K562 (cell line): ENCODE measurements at places on chromosomes 12 and 14.
A peak's percentile ranks its signal among the peaks of the same experiment; 100 is the strongest.

- no peaks in the 10 kb centered on the region for H3K27me3 ChIP-seq
- H3K4me3 ChIP-seq, result no peak overlapping the region
- peak; percentile 57 for DNase-seq
- peaks cover 12% of the 10 kb centered on the region; the same call in 2 of the 3 replicates for H3K4me1 ChIP-seq
- no peak overlapping the region for H3K27ac ChIP-seq
Measured at GRCh38 chr14:99415496-99416281, 65.0 kb downstream of the SETD3 start.

- no peaks in the 10 kb centered on the region for H3K27me3 ChIP-seq
- no peaks in the 10 kb centered on the region for H3K4me1 ChIP-seq
- H3K27ac ChIP-seq, result no peak overlapping the region
Measured at GRCh38 chr12:77032406-77032805, 33.0 kb downstream of the E2F7 start.

- no peaks in the 10 kb centered on the region; the same call in 1 of the 2 replicates for H3K4me1 ChIP-seq
- DNase-seq, result no peak
- H3K4me3 ChIP-seq, result no peak overlapping the region
- no peaks in the 10 kb centered on the region for H3K27me3 ChIP-seq
- no peaks in the 10 kb centered on the region for H3K36me3 ChIP-seq
Measured at GRCh38 chr12:57939291-57939690, 2.1 kb upstream of the ATP23 start.

DNA sequence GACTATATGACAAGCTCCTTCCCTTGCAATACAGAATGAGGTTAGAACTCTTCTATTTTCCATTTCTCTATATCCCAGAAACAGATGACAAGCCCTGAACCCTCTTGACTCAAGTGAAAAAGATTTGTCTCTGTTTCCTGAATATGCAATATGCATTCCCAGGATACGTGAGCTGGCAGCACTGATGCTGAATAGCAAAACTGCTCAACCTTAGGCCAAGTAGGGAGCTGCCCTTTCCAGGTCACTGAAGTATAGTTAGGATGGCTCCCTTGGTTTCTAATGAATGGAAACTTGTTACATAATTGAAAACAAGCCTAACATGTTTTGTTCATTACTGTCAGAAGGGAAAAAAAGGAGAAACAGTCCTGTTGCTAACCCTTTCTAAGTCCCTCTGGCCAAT, 47.9 kb upstream of the PLEKHG7 start:
- no peak overlapping the region for H3K27ac ChIP-seq
- no peak for DNase-seq
- no peaks in the 10 kb centered on the region for H3K4me1 ChIP-seq
- no peak overlapping the region for H3K4me3 ChIP-seq
- no peaks in the 10 kb centered on the region for H3K36me3 ChIP-seq
- peaks cover 9% of the 10 kb centered on the region for H3K27me3 ChIP-seq

DNA sequence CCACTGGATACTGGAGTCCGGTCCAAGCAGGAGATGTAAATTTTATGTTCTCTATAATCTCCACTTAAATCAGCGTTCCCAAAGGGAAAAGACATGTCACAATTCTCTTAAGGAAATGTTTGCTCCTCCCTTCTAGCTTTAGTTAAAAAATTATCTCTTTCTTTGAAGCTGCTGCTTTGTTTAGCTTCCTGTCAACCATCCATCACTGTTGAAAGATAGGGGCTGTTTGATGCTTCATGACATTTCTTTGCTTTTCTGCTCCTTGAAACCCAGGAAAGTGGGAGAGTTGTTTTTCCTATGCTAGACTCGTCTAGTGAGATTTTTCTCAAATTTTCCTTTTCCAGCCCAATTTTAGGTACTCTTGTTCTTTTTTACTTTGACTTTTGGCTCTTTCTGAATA, 31.9 kb downstream of the MBIP start:
- no peaks in the 10 kb centered on the region for H3K27me3 ChIP-seq
- no peak overlapping the region for H3K4me3 ChIP-seq
- no peaks in the 10 kb centered on the region for H3K36me3 ChIP-seq
- DNase-seq, result no peak
- no peaks in the 10 kb centered on the region for H3K4me1 ChIP-seq

DNA sequence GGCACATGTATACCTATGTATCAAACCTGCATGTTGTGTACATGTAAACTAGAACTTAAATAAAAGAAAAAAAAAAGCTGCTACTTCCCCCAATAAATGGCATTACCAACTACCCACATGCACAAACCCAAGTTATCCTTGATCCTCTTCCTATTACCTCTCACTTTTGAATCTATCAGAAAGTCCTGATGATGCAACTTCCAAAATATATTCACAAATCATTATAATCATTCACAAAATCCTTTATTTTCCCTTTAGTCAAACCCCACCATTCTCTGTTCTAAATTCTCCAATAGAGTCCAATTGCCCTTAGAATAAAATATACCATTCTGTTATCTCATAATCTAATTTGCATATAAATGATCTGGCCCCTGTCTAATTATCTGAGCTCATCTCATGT, 92.0 kb downstream of the PLEKHG7 start:
- no peaks in the 10 kb centered on the region for H3K4me1 ChIP-seq
- no peak overlapping the region for H3K27ac ChIP-seq
- H3K36me3 ChIP-seq, result peaks cover 21% of the 10 kb centered on the region; the same call in 2 of the 3 replicates
- H3K27me3 ChIP-seq, result no peaks in the 10 kb centered on the region
- no peak for DNase-seq

- no peak overlapping the region for H3K4me3 ChIP-seq
- no peak overlapping the region for H3K27ac ChIP-seq
- H3K4me1 ChIP-seq, result no peaks in the 10 kb centered on the region
- no peaks in the 10 kb centered on the region for H3K36me3 ChIP-seq
- H3K27me3 ChIP-seq, result no peaks in the 10 kb centered on the region; the same call in 1 of the 3 replicates
Measured at GRCh38 chr12:131087302-131087818, 133.7 kb downstream of the ADGRD1 start.

GRCh38 chr12:7369274-7369729, 65.4 kb downstream of the ACSM4 start:
- peaks cover 5% of the 10 kb centered on the region for H3K4me1 ChIP-seq
- DNase-seq, result no peak
- no peaks in the 10 kb centered on the region for H3K27me3 ChIP-seq
- H3K4me3 ChIP-seq, result no peak overlapping the region
- no peak overlapping the region for H3K27ac ChIP-seq
- no peaks in the 10 kb centered on the region for H3K36me3 ChIP-seq

- no peaks in the 10 kb centered on the region for H3K27me3 ChIP-seq
- H3K4me1 ChIP-seq, result peaks cover 13% of the 10 kb centered on the region; the same call in 2 of the 3 replicates
- peak; percentile 14 for DNase-seq
- H3K4me3 ChIP-seq, result no peak overlapping the region
- peaks cover 9% of the 10 kb centered on the region; the same call in 2 of the 3 replicates for H3K36me3 ChIP-seq
Measured at GRCh38 chr12:116068853-116069252, 208.6 kb downstream of the MED13L start.

- H3K36me3 ChIP-seq, result no peaks in the 10 kb centered on the region
- no peak overlapping the region for H3K27ac ChIP-seq
- H3K4me1 ChIP-seq, result peaks cover 17% of the 10 kb centered on the region
- no peak overlapping the region for H3K4me3 ChIP-seq
Measured at GRCh38 chr12:46518729-46519128, 146.2 kb upstream of the SLC38A2 start.

GRCh38 chr12:1421091-1421846, 173.1 kb downstream of the FBXL14 start:
- no peaks in the 10 kb centered on the region for H3K4me1 ChIP-seq
- no peaks in the 10 kb centered on the region for H3K36me3 ChIP-seq
- no peak overlapping the region for H3K4me3 ChIP-seq
- H3K27me3 ChIP-seq, result no peaks in the 10 kb centered on the region

- H3K4me1 ChIP-seq, result no peaks in the 10 kb centered on the region
- peaks cover 8% of the 10 kb centered on the region; the same call in 1 of the 2 replicates for H3K27me3 ChIP-seq
- no peak overlapping the region for H3K4me3 ChIP-seq
- no peak for DNase-seq
- H3K27ac ChIP-seq, result no peak overlapping the region
- no peaks in the 10 kb centered on the region for H3K36me3 ChIP-seq
Measured at GRCh38 chr12:128426511-128426910, 159.5 kb downstream of the TMEM132C start.

- no peak overlapping the region for H3K4me3 ChIP-seq
- no peak for DNase-seq
- no peaks in the 10 kb centered on the region for H3K27me3 ChIP-seq
Measured at GRCh38 chr14:43145361-43145760, 1361.7 kb downstream of the FSCB start.

DNA sequence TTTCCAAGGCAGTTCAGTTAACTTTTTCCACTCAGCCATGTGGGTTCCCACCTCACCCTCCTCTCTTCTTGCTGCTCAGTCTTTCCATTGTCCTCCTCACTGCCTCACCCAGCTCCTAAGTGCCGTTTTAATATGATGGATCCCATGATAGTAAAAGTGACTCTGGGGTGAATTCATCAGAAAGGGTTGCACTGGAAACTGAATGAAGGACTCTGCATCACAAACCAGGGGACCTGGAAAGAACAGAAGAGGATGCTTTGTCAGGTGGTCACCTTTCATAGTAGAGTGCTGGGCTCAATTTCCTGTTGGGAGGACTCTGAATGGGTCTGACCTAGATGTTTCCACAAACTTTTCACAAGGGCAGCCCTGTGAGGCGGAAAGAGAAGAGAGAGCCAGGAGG, 67.8 kb upstream of the SLC8A3 start:
- no peaks in the 10 kb centered on the region for H3K27me3 ChIP-seq
- no peak overlapping the region for H3K4me3 ChIP-seq

DNA sequence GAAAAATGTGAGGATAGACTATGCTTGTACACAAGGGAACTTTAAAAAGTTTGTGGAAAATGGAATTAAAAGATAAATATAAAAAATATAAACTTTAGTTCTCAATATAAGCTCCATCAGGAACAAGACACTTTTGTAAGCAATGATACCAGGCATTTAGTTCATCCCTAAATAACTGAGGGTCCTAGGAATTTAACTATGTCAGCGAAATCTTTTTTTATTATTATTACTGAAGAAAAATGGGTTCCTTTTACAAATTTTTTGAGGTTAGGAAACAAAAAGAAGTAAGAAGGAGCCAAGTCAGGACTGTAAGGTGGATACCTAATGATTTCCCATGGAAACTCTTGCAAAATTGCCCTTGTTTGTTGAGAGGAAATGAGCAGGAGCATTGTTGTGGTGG, 102.8 kb downstream of the TRMT5 start:
- no peaks in the 10 kb centered on the region for H3K27me3 ChIP-seq
- DNase-seq, result no peak
- H3K4me1 ChIP-seq, result no peaks in the 10 kb centered on the region
- H3K36me3 ChIP-seq, result peaks cover 5% of the 10 kb centered on the region; the same call in 1 of the 3 replicates

- H3K27me3 ChIP-seq, result no peaks in the 10 kb centered on the region
- no peak for DNase-seq
- no peak overlapping the region for H3K4me3 ChIP-seq
Measured at GRCh38 chr14:68896132-68896531, 83.0 kb downstream of the ACTN1 start.

- no peaks in the 10 kb centered on the region for H3K27me3 ChIP-seq
- H3K4me1 ChIP-seq, result no peaks in the 10 kb centered on the region
- H3K36me3 ChIP-seq, result no peaks in the 10 kb centered on the region
- no peak overlapping the region for H3K27ac ChIP-seq
Measured at GRCh38 chr12:25119020-25119419, 75.9 kb downstream of the DNAI7 start.

DNA sequence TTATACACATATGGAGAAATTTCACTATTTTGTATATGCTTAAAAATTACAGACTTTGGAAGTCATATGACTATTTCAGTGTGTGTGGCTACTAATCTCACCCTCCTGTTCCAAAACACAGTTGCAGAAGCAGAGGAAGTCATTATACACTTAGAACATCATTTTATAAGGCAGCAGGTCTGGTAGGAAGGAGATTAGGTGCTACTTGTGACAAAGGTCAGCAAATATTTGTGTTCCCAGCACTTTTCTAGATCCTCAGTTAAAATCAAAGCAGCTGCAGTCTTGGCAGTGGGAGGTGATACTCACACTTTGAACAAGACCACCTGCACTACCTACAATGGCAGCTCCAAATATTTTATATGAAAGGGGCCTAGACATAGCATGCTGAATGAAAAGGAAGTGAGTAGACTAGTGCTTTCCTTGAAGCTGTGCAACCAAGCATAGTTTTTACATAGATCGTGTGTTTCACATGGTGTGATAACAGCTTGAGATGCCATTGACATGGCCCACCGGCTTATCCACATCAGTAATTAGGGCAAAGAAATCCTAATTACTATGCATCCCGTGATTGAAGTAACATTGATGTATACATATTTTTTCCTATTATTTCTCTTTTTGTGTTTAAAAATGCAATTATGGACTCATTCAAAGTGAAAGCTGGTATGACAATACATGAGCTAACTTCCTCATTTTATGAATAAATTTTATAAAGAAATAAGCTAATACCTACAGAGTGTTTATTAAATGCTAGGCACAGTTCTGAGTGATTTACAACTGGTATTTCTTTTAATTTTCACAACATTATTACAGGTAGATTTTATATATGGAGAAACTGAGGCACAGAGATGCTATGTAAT, 5.3 kb downstream of the GYS2 start:
- no peaks in the 10 kb centered on the region for H3K36me3 ChIP-seq
- no peak overlapping the region for H3K27ac ChIP-seq
- no peak overlapping the region for H3K4me3 ChIP-seq
- H3K27me3 ChIP-seq, result no peaks in the 10 kb centered on the region

- DNase-seq, result no peak
- no peaks in the 10 kb centered on the region for H3K27me3 ChIP-seq
- no peak overlapping the region for H3K4me3 ChIP-seq
- H3K27ac ChIP-seq, result no peak overlapping the region
Measured at GRCh38 chr12:61291647-61292046, 968.6 kb upstream of the USP15 start.

- no peak overlapping the region for H3K27ac ChIP-seq
- no peaks in the 10 kb centered on the region for H3K36me3 ChIP-seq
- H3K4me1 ChIP-seq, result no peaks in the 10 kb centered on the region; the same call in 2 of the 3 replicates
Measured at GRCh38 chr14:54591866-54592265, 24.9 kb downstream of the SAMD4A start.

DNA sequence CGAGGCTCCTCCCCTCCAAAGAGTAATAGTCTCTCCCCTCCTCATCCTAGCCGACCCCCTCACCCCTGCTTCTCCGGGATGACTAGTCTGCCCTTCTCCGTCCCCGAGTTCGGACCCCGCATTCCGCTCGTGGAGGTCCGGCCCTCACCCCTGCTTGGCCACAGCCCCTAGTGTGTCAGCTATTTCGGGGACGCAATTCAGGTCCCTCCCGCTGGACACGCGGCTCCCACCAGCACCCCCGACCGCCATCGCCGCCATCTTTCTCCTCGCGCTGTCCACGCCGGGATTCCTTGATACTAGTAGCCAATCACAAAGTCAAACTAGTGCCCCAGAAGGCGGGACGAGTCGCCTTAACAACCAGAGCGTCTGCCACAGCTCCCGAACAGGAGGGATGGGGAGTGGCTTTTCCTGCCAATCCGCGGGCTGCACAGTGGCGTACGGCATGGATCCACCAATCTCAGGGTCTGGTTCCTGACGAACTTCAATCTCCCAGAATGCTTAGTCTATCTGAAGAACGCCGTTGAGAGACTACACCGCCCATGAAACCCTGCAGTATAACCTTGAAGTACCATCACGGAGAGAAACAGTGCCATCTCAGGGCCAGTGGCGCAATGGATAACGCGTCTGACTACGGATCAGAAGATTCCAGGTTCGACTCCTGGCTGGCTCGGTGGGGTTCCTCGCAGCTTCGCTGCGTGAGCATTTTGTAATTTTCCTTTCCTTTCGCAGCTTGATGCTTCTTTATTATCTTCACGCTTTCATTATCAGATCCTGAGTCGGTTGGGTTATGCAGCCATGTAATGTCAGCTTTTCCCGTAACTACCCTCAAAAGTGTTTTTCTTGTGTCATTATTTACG, at the start of gene PRMT5:
TSS of gene PRMT5 (minus strand) at position 273 of the 857 bp plus-strand sequence. CDS start at position 258, 15 bp downstream.
- DNase-seq, result peak; percentile 99
- H3K27me3 ChIP-seq, result no peaks in the 10 kb centered on the region
- H3K4me3 ChIP-seq, result peak within 1 kb of the TSS; percentile 80
- peak within 1 kb of the TSS; percentile 88 for H3K27ac ChIP-seq
- peaks cover 5% of the 10 kb centered on the region; the same call in 1 of the 3 replicates for H3K4me1 ChIP-seq

GRCh38 chr12:52910248-52910883, 5.5 kb upstream of the KRT8 start:
- DNase-seq, result no peak
- no peaks in the 10 kb centered on the region for H3K27me3 ChIP-seq
- no peaks in the 10 kb centered on the region for H3K36me3 ChIP-seq
- peak overlapping the region; percentile 37; the same call in 2 of the 3 replicates for H3K27ac ChIP-seq
- H3K4me1 ChIP-seq, result peaks cover 46% of the 10 kb centered on the region
